ENCODE measurements at places on chromosomes 12 and 14. TPM values are rescaled to one million over a fixed set of nuclear protein-coding genes. Genes with fewer than 3 reads are reported as not detected.

TMCC3 gene
- 11.7 TPM for total RNA-seq

ANHX gene
- total RNA-seq = not detected

DNA sequence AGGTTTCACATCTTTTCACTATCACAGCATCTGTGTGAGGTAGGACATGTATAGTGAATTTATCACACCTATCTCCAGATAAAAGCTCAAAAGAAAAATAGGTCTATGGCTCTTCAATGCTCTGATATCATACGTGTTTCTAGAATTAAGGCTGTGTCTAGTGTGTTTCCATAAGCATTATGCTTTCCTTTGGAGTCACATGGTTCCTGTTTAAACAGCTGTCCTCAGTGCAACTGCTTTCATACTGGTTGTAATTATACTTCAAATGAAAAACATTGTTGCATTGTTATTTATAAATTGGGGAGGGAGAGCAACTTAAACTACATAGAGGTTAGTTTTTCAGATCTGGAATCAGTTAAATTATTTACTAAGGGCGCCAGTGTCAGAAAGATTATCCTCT lies 151.6 kb downstream of the SYT1 start:
- no peak for DNase-seq

- DNase-seq = no peak
Measured at GRCh38 chr12:118908811-118909210, 72.5 kb upstream of the SRRM4 start.

DNA sequence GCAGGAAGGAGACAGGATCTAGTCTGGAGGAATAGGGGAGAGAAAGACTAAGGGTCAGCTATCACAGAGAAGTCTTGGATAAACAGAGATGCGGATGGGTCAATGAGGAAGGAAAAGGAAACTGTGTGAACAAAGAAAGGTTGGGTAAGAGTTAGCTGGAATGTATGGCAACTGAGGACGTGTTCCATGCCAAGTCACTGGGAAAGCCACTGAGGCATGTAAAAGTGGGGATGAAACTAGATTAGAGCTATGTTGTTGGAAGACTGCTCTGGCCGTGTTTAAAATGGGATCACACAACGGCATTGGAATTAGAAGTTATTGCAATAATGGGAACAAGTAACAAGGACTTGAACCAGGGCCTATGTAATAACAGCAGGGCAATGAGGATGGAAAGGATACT lies 3.9 kb upstream of the NR2C1 start:
- DNase-seq = no peak

- no peak for DNase-seq
Measured at GRCh38 chr12:101792046-101792931, 38.5 kb downstream of the GNPTAB start.

DNA sequence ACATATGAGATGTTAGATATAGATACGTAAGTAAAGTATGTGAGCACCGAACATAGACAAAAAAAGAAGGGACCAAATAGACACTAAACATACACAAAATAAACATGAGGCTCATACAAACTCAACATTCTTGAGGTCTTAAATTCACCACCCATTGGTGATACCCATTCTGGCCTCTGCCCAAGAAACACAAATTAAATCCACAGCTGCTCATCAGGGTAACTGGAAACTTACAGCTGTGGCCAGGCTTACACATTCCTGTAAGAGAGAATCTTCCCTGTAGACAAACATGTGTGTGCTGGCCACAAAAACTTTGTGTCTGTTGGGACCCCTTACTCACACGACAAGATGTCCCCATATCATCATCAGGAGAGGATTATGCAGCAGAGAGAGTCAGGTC lies 22.4 kb downstream of the MAGOHB start:
- DNase-seq = no peak

DNA sequence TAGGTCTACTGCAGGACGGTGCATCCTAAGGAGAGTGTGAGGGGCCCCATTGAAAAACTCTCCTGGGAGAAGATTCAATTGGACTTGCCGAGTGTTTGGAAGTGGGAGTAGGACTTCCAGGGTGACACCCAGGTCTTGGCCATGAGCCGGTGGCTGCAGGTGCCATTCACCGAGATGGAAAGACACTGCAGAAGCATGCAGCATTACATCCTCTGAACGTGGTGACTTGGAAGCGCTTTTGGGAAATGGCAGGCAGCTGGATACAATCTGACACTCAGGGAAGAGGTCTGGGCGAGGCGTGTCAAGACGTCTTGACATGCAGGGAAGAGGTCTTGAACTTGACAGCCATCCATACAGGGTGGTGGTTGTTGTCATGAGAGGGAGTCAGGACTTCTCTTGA lies 126.9 kb downstream of the PAPOLA start:
- DNase-seq = no peak

GRCh38 chr12:116066381-116067230 lies 210.9 kb downstream of the MED13L start:
- DNase-seq = no peak

- DNase-seq = no peak
Measured at GRCh38 chr14:77557391-77557790, 58.8 kb upstream of the ISM2 start.

GRCh38 chr12:98453070-98453469 lies 62.3 kb upstream of the TMPO start:
- no peak for DNase-seq

- no peak for DNase-seq
Measured at GRCh38 chr14:88929656-88930436, 105.4 kb downstream of the TTC8 start.

- DNase-seq = no peak
Measured at GRCh38 chr14:104636131-104636530, 31.6 kb upstream of the TMEM179 start.

GRCh38 chr14:68367536-68367935 lies 425.3 kb downstream of the ZFP36L1 start:
- DNase-seq = no peak

DNA sequence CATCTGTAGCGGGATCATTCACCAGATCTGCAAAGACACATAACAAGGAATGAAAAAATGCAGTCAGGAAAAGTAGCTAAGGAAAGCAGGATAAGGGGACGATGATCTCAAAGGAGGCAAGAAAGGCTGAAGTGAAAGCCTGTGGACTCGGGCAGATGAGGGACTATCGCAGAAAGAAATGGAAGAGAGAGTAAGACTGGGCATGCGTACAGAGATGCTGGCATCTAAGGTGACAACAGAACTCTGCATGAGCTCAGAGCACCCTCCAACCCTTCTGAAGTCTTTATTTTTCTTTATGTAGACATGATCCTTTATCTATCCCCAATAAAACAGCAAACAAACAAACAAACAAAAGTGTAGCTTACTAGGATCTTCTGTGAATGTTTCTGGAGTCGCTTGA lies 7.2 kb downstream of the MFAP5 start:
- DNase-seq = no peak
